ENCODE measurements at places on chromosomes 11 and 22.

DNA sequence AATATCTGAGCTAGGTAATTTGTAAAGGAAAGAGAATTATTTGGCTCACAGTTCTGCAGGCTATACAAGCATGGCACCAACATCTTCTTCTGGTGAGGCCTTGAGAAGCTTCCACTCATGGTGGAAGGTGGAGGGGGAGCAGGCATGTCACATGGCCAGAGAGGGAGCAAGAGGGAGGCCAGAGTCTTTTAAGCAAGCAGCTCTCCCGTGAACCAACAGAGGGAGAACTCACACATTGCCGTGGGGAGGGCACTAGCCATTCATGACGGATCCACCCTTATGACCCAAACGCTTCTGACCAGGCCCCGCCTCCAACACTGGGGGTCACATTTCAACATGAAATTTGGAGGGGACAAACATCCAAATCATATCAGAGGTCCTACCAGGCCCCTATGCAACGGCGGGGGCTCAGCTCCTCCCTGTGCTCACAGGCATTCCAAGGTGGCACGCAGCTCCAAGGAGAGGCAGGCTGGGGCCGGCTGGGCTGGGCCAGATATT is 4.6 kb downstream of the C11orf96 start:
- DNase-seq, result no peak

GRCh38 chr11:133843454-133843987 is 1.8 kb downstream of the SPATA19 start:
- no peak for DNase-seq

DNA sequence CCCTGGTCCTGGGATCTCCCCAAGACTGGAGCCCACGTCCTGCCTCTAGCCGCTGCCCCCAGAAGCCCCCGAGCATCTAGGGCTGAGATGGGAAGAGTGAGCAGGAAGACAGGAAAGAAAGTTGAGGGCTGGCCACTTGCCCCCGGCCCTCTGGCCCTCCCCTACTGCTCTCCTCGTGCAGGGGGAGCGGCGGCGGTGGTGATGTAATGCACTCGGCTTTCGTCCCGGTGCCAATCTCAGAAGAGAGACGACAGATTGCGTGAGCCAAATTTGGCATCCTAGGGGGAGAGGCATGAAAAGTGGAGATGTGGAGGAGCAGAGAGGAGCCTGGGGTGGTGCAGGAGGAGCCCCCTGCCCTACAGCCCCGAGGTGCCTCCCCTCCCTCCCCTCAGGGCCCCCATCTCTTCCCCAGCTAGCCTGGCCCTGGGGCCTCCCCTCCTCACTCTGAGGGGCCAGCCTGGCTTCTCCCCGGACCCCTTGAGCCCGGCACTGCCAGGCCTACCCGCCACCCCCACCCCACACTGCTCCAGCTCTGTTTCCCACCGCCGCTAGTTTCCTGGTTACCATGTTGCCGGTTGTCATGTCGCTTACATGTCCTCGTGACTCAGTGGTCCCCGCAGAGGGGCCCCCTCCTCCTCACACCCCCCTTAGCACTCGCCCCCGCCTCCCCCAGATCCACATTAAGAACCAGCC is 2.5 kb downstream of the KCNJ4 start:
- DNase-seq, result no peak

- peak; percentile 82 for DNase-seq
These were observed 28.9 kb downstream of the CLMP start for GRCh38 chr11:123166071-123166559.

DNA sequence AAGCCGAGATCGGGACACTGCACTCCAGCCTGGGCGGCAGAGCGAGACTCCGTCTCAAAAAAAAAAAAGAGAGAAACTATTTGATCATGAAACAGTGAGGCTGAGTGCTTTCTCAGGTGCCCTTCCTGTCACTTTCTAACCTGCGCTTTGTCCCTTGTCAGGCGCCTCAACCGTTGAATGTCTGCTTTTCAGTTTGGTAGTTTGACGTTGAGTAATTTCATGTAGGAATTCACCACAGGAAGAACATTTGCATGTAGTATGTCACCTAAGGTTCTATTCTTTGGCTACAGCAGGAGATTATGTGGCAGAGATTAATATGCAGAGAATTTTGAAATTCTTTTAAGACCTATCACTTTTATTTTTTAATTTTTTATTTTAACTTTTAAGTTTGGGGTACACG is 57.2 kb downstream of the PPFIA1 start:
- no peak for DNase-seq

- no peak for DNase-seq
These were observed 37.2 kb upstream of the RAG2 start for GRCh38 chr11:36635066-36635862.

DNA sequence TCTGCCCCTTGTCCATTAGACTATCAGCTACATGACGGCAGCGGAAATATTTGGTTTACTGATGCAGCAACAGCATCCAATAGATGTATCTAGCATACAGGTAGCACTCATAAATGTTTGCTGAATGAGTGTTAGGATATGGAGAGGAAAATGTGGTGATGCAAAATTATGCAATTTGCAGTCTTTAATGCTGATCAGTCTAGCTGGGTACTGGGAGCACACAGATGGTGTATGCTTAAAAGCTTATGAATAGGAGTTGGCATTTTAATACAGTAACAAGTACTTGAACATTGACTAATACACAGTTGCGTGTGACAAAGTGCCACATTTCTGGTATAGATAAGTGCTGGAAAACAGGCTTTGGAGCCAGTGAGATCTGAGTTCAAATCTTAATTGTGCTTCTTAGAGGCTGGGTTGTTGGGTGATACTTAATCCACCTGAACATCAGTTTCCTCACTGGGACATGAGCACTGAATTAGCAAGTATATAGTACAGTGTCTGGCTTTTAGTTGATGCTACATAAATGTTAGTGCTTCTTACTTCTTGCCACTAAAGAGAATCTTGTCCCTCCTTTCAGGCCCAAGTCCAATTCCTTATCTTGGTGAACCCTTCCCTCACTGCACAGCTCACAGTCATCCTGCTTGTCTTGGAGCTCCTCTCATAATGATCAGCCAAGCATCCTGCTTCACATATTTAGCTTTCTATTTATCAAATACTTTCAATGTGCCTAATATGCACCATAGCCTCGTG is 99.6 kb downstream of the TIMP3 start:
- no peak for DNase-seq

GRCh38 chr11:67530282-67530592 is 7.0 kb upstream of the CABP2 start:
- no peak for DNase-seq

- no peak for DNase-seq
These were observed 129.1 kb downstream of the FCHSD2 start for GRCh38 chr11:73013021-73013420.

- DNase-seq, result no peak
These were observed 46.5 kb upstream of the SORL1 start for GRCh38 chr11:121405646-121406045.

- peak; percentile 96 for DNase-seq
These were observed 6.2 kb downstream of the PANX1 start for GRCh38 chr11:94134651-94135512.

GRCh38 chr11:3950996-3951660 is 95.7 kb downstream of the STIM1 start:
- DNase-seq, result peak; percentile 90

DNA sequence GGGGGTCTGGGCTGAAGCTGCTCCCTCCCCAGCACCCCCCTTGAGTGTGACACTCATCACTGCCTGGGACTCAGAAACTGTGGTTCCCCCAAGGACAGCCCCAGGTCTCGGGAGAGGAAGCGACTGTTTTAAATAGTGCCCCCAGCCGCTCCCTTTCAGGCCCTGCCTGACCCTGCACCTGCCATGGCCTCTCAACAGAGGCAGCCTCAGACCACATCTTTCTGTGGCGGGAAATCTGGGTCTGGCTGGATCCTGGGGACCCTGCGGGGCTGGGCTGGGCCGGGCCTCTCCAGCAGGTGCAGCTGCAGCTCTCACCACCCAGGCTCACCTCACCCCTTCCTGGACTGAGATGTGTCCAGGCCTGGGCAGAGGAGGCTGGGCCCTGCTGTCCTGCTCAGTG is 3.7 kb upstream of the IGLL1 start:
- no peak for DNase-seq

GRCh38 chr11:31932879-31933278 is 121.8 kb upstream of the PAX6 start:
- no peak for DNase-seq

GRCh38 chr11:31902706-31903105 is 91.6 kb upstream of the PAX6 start:
- no peak for DNase-seq

GRCh38 chr11:36061471-36061870 is 117.6 kb downstream of the LDLRAD3 start:
- no peak for DNase-seq

DNA sequence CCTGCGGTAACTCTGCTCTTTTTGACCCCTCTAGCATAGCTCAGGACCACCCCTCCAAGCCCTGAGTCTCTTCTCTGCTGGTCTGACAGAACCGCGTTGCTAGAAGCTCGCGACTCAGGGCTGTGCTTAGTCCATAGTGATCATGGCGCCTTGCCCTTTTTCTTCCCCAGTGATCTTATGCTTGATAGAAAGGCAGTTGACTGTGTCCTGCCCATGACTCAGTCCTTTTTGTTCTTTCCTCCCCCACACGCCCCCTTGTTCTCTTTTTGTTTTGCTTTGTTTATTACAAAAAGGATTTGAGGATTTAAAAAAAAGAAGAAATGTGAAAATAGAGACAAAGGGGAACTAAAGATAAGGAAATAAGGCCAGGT is 17.5 kb downstream of the IL17RA start:
- no peak for DNase-seq

- no peak for DNase-seq
These were observed 48.9 kb downstream of the RELT start for GRCh38 chr11:73425108-73425507.

DNA sequence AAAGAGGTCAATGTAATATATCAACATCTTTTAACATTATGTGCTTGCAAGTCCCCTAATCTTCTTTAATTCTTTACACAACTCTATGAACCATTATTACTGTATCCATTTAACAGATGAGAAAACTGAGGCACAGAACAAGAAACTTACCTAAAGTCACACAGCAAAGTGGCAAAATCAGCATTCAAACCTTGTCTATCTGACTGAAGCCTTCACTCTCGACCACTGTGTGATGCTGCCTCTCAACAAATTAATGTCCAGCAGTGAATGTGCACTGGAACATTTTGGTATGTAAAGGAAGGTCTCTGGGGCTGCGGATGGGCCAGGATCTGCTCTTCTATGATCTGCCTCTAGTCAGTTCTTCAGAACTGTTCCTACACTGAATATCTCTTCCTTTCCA is 42.1 kb downstream of the PRCP start:
- DNase-seq, result peak; percentile 7

GRCh38 chr22:32736746-32737145 is 64.8 kb upstream of the TIMP3 start:
- DNase-seq, result no peak

DNA sequence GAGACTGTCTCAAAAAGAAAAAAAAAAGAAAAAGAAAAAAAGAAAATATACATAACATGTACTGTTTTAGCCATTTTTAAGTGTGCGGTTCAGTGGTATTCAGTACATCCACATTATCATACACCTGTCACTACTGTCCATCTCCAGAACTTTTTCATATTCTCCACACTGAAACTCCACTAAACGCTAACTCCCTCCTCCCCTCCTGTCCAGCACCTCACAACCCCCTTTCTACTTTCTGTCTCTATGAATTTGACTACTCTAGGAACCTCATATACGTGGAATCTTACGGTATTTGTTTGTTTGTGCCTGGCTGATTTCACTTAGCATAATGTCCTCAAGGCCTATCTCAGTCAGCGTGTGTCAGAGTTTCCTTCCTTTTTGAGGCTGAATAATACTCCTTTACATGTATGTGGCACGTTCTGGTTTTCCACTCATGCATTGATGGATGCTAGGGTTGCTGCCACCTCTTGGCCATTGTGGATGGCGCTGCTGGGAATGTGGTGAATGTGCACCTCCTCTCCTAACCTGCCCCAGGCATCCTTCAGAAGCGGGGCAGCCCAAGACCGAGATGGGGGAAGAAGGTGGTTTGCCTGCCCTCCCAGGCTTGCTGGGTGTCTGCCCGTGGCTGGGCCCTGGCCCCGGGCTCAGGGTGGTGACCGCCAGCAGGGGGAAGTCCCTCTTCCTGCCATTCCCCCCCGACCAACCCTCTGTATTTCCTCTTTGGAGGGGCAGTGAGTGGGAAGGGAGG is 60.5 kb downstream of the BCR start:
- DNase-seq, result no peak

GRCh38 chr22:34609646-34610045 is 456.3 kb upstream of the ISX start:
- no peak for DNase-seq

GRCh38 chr11:91041626-91042025 is 818.8 kb upstream of the CHORDC1 start:
- DNase-seq, result no peak

DNA sequence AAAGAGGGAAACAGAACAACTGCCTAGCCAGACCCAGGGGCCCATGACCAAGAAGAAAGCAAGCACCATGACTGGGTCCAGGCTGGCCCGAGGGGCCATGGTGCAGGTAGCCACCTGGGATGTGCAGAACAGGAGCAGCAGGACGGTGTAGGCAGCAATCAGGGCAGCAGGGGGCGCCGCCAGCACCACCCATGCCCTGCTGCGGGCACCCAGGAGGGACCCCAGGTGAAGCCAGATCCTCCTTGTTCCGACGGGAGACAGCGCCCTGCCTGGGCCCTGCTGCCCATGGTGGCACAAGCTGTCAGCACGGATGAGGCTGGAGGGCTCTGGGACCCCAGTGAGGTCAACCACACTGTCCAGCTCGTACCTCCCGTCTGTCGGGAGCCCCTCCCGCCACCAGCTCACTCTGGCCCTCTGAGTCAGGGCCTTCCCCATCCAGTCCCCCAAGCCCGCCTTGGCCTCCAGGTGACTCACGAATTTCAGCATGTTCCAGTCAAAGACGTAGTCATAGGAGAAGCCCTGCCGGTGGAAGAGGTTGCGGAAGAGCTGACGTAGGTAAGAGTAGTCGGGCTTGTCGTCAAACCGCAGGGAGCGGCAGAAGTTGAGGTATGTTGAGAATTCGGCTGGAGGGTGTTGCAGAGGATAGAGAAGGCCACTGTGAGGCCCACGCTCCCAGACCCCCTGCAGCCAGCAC is 18.8 kb downstream of the CSNK1E start:
- DNase-seq, result peak; percentile 97

DNA sequence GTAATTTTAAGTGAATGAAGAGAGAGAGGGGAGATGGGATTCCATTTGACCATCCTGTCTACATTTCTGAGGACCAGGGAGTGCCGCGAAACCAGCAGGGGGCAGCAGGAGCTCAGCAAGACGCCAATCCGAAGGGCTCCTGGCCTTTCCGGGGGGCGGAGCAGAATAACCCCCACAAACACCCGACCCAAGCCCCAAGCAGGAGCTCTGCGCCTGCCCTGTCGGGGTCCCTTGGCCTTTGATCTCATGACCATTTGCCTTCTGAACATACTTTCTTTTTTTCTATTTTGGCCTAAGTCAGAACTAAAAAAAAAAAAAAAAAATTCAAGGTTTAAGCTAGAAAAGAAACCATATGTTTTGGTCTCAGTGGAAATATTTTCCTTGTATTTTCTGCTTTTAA is 21.9 kb upstream of the SCN2B start:
- DNase-seq, result peak; percentile 59

Data from brain microvascular endothelial cell (primary cell).